K562 (cell line): ENCODE measurements at places on chromosomes 6 and 20. TPM values are rescaled to one million over a fixed set of nuclear protein-coding genes. Genes with fewer than 3 reads are reported as not detected.

DNA sequence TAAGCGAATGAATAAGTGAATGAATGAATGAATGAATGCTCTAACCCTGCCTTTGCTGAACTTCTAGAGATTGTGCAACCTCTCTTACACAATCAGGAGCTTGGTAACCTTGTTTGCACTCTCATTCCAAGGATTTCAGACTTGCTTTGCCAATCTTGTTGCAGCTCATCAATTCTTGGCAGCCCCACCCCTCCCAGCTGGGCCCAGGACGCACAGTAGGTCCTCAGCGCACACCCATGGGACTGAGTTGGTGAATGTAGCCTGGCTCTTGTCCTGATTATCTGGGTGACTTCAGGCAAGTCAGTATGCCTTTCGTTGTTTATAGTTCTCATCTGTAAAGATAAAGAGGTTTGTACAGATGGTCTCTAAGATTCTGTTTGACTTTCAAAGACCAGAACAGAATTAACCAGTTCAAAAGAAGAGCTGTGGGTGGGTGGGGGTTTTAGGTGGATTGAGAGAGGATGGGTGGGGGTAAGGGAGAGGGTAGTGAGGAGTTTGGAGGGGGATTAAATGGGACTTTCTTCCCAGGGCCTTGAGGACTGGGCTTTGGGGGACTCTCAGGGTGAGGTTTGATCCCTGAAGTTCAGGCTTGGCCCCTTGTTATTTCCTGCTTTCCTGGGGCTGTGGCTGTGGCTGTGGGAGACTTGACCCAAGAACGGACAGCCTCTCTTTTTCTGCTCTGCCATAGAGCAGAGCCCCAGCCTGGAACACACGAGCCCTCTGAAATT lies 33.2 kb downstream of the VEGFA start:
- DNase-seq, result no peak

DNA sequence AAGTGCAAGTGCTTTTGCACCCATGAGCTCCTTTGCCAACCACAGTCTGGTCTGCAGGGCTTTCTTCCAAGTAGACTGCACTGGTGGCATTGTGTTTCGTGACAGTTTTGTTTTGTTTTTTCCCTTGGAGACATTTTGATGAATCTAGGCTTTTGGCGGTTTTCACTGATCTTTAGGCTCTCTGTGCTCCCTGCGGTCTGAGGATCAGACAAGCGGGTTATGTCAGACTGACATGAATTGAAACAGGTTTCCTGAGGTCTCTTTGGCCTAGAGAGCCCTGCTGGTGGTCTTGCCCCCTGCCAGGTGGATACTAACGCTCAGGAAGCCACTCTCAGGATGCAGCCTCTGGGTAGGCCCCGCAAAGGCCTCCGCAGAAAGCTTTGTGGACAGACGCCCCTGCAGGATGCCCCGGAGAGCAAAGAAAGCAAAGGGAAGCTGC lies 555.4 kb upstream of the AGPAT4 start:
- no peak for DNase-seq

DNA sequence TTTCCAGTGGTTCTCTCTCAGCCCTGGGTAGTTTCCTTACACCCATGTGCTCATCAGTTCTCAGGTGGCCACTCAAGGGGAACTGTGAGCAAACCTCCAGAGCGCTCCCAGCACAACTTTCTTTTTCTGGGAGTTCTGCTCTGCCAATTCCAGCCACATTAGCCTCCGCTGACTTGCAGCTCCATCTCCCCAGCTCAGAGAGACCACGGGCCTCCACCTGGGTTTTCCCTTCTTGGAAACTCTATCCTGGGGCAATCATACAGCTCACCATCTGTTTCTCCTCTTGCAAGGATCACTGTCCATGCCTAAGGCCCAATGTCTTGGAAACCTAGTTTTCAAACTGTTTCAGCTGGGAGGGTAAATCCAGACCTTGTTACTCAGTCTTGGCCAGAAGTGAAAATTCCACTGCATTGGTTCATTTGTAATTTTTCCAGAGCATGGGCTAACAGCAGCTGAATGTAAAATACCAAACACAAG lies 129.9 kb downstream of the EYA2 start:
- no peak for DNase-seq

GRCh38 chr6:111110036-111110435 lies 22.7 kb downstream of the SLC16A10 start:
- DNase-seq, result no peak

DNA sequence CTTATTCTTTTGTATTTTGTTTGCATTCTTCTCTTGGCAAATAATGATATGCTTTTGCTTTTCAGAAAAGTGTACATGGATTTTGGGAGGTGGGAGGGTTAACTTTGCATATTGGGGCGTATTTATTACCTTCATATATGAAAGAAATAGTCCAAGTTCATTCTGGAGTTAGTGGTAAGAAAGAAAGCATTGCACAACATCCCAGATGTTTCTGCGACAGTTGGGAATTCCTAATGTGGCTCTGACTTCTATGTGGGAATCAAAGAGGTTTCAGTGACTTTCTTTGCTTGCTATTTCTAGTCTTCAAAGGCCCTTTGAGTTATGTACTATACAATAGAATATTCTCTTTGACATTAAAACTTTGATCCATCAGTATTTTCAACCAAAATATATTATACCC lies 78.1 kb downstream of the MMUT start:
- no peak for DNase-seq

GRCh38 chr20:50652702-50653294 lies 38.5 kb downstream of the RIPOR3 start:
- DNase-seq, result no peak

- no peak for DNase-seq
Measured at GRCh38 chr20:32731882-32732266, 11.4 kb downstream of the COMMD7 start.

The HNF4A gene
- polyA plus RNA-seq, result 0.27 TPM in 1 of 2 replicates, not detected in the other

DNA sequence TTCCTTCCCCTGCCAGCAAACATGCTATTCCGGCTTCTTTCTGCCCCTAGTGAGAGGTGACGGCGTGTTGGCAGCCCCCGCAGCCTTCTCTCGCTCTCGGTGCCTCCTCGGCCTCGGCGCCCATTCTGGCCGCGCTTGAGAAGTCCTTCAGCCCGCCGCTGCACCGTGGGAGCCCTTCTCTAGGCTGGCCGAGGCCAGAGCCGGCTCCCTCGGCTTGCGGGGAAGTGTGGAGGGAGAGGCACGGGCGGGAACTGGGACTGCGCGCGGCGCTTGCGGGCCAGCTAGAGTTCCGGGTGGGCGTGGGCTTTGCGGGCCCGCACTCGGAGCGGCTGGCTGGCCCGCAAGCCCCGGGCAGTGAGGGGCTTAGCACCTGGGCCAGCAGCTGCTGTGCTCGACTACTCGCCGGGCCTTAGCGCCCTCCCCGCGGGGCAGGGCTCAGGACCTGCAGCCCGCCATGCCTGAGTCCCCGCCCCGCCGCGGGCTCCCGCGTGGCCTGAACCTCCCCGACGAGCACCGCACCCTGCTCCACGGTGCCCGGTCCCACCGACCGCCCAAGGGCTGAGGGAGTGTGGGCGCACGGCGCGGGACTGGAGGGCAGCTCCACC lies 20.0 kb upstream of the PXDC1 start:
- no peak for DNase-seq

- DNase-seq, result peak; percentile 24
Measured at GRCh38 chr6:56902641-56903464, 52.1 kb upstream of the BEND6 start.

DNA sequence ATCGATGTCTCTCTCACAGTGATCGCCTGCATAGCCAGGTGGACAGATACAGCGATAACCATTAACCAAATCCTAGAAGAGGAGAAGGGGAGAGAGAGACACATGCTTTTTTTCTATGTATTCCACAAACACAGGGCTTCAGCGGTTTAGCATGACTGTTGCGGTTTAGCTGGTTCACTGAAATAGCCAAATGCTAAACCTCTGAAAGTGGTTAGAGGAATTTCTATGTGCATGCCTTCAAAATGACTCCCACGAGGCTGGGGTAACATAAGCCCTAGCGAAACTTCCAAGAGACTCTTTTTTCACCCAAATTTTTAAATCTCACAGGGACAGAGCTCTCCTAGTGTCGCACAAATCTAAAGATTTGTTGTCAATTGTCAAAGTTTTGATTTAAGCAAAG lies 25.1 kb downstream of the JAG1 start:
- DNase-seq, result no peak

DNA sequence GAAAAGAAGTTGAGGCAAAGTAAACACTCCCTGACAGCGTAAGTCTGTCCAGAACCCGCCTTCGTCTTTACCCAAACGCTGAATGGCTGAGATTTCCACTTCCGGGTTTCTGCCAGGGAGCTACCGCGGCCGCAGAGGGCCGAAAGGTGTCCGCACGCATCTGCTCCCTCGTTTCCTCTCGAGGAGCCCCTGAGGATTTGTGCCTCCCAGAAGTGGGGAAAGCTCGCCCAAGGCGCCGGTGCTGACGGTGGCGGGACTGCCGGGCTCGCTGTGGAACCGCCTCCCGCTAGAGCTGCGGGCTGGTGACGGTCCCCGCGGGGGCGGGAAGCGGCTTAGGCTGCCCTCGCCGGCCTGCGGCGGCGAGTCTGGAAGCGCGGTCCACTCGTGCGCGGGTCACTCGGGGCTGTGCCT lies 1760.2 kb upstream of the DEFB115 start:
- DNase-seq, result peak; percentile 67

DNA sequence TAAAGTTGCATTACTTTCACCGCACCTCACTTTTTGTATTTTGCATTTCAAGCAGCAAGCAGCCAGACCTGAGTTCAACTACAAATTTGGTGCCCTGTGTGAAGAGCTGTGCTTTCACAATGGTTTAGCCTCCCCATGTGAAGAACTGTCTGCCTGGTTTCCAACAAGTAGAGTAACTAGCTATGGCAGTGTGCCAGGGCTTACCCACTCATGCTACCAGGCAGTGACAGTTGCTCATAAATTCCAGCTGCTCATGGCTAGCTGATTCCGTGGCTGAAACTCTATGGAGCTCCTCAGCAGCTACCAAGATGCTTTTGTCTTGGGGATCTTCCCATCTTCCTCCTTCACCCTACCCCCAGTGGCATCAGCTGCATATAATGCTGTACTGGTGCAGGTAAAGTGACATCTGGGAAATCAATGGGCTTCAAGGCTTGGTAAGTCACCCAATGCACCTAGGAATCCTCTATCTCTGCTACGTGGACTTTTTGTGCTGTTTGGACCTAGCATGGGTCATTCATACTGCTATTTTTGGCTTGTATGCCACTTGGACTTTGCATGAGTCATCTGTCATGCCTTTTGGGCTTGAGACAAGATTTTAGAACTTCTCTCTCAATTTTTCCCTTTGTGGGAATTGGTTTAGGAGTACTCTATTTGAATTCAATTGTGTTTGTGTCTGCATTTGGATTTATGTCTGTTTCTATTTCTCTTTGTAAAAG lies 176.5 kb upstream of the GJE1 start:
- DNase-seq, result no peak

- DNase-seq, result no peak
Measured at GRCh38 chr6:163455552-163455951, 41.0 kb downstream of the QKI start.

DNA sequence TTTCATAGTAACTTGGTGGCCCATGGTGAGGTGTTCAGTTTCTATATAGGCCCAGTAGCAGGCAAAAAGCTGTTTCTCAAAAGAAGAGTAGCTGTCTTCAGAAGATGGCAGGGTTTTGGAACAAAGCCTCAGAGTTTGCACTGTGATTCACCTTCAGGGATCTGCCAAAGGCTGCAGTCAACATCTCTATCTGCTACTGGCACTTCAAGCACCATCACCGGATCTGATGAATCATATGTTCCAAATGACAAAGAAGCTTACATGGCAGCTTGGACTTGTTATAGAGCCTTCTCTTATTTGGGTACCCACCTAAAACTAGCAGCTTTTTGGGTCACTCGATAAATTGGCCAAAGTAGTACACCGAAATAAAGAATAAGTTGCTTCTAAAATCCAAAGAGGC lies 39.5 kb downstream of the PKIB start:
- DNase-seq, result no peak

DNA sequence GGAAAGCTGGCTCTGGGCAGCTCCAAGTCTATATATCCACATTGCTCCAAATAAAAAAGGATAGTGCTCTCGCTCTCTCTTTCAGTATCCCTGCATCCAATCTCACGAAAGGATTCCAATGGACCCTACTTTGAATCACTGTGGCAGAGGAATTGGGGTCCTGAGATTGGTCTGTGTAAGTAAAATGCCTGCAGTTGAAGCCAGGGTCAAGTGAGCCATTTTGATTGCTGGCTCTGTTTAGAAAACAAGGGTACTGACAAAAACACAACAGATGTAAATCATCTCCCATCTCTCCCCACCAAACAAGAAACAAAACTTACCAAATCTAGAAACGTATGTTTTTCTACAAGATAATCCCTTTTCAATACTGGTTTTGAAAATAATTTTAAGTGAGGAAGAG lies 45.6 kb downstream of the RSPO3 start:
- no peak for DNase-seq

DNA sequence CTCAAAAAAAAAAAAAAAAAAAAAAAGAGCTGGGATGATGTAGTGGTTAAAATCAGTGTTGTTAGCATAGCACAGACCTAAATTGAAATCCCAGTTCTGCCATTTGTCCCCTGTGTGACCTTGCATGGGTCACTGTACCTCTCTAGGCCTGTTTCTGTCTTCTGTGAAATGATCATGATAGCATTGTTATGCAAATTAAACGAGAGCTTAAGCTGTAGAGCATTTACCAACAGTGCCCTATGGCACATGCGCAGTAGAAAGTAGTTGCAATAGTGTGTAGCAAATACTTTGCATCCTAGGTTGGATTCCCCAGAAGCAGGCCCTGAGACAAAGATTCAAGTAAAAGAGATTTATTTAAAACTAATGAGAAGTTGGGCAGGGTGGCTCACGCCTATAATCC lies 7.3 kb downstream of the PSORS1C2 start:
- DNase-seq, result no peak

The PDE10A gene
- polyA plus RNA-seq, result not detected in 2 replicates

The HAO1 gene
- not detected in 2 replicates for polyA plus RNA-seq

DNA sequence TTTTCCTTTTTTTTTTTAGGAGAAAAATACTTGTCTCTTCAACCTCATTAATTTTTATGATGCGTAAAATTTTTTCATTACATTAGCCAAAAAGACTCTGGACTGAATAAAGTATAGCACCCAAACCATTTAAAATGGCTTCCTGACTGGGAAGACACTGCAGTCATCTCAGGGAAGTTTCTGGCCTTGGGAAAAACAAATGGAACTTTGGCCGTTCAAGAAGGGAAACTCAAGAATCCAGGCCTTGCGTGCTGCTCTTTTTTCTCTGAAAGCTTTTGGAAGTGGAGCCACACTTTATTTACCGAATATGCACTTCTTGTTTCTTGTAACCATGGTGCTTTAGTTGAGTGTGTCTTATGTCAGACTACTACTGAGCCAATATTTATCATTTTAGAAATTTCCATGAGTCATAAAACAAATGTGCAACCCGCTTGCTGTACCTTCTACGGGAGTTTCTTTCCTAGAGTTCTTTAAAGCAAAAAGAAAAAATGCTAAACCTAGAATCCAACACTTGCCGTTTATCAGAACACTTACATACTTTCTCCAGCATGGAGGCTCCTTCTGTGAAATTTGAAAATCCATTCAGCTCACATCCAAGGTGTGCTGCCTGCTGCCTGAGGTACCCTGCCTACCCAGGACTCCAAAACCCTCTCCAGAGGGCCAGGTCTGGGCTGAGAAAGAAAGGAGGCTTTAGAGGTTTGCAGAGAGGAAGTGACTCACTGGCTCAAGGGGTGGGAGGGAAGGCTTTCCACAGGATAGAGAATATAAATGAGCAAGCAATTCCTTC lies 11.5 kb upstream of the DSTN start:
- peak; percentile 56 for DNase-seq
